ENCODE measurements at places on chromosomes 16 and 17.

DNA sequence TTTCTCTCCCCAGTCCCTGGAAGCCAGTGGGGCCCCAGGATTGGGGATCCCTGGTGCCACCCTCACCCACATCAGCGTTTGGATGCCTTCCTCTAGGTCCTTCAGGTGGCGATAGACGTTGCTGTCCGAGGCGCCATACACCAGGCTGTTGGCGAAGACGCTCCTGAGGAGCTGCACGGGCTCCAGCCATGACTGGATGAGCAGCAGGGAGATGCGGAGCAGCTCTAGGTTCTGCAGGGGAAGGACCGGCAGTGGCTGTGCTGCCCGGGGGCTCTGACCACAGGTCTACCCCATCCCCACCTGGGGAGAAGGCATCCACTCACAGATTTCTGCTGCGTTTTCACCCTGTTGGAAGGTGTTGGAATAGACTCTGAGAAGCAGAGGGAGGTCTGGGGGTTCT is 1.0 kb downstream of the GH2 start:
- no peak for DNase-seq

DNA sequence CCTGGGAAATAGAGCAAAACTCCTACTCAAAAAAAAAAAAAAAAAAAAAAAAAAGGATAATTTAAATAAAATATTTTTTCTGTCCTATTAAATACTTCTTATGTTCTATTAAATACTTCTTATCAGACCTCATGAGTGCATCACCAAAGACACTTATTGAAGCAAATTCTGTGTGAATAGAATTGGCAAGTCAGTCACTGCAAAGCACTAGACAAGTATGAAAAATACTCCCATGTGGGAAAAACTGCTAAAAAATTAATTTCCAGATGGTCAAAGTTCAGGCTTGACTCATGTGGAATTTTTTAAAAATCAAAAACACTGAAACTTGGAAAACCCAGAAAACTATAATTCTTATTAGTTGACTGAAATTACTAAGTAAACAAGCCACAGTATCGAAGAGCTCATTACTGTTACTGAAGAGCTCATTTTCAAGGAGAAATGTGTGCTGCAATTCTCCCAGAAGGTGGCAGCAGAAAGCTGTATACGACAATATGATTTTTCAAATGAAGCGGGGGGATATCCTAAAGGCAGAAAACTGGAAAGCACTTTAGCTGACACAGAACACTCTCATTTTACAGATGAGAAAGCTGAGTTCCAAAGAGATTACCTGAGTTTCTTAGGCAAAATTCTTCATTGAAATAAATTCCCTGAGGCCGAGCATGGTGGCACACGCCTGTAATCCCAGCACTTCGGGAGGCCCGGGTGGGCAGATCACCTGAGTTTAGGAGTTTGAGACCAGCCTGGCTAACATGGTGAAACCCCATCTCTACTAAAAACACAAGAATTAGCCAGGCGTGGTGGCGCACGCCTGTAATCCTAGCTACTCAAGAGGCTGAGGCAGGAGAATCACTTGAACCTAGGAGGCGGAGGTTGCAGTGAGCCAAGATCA is 15.9 kb upstream of the FBXO47 start:
- DNase-seq: peak; percentile 37

GRCh38 chr16:27427538-27427937 is 25.6 kb downstream of the IL21R start:
- no peak for DNase-seq

- peak; percentile 47 for DNase-seq
These were observed 84.4 kb upstream of the PLCG2 start for GRCh38 chr16:81694494-81695280.

GRCh38 chr17:57508671-57509070 is 236.4 kb downstream of the CCDC182 start:
- no peak for DNase-seq

DNA sequence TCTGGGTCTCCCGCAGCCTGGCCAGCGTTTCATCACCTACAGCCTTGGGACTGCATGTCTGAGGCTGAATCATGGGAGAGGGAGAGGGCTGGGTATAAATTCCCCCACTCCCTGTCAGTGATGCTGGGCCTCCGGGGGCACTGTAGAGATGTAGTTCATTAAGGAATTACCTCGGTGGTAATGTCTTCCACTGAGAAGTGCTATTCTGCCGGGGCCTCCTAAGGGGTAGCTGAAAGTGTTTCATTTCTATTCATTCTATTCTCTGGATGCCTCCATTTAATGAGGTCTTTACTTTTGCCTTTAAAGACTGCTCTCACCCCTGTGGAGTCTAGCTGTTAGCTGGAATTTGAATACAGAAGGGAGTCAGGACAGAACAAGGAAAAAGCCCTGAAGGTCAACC is 116.4 kb upstream of the HS3ST4 start:
- DNase-seq: no peak

GRCh38 chr17:74012465-74012864 is 191.0 kb upstream of the RPL38 start:
- no peak for DNase-seq

GRCh38 chr17:27741971-27742575 is 58.3 kb downstream of the NOS2 start:
- no peak for DNase-seq

GRCh38 chr17:78127239-78127887 is 1.2 kb downstream of the TMC6 start:
- DNase-seq: peak; percentile 95

- peak; percentile 86 for DNase-seq
These were observed 23.0 kb upstream of the EIF1 start for GRCh38 chr17:41665566-41666236.

GRCh38 chr16:27426423-27427408 is 24.7 kb downstream of the IL21R start:
- DNase-seq: no peak

- DNase-seq: no peak
These were observed 1.1 kb upstream of the GABARAP start for GRCh38 chr17:7243453-7243729.

DNA sequence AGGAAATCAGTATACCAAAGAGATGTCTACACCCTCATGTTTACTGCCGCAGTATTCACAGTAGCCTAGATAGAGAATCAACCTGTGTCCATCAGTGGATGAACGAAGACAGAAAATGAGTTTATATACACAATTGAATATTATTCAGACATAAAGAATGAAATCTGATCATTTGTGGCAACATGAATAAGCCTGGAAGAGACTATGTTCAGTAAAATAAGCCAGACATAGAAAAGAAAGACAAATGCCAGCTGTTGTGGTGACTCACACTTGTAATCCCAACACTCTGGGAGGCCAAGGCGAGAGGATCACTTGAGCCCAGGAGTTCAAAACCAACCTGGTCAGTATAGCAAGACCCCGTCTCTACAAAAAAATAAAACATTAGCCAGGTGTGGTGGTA is 16.1 kb downstream of the NUDT16L1 start:
- DNase-seq: no peak

DNA sequence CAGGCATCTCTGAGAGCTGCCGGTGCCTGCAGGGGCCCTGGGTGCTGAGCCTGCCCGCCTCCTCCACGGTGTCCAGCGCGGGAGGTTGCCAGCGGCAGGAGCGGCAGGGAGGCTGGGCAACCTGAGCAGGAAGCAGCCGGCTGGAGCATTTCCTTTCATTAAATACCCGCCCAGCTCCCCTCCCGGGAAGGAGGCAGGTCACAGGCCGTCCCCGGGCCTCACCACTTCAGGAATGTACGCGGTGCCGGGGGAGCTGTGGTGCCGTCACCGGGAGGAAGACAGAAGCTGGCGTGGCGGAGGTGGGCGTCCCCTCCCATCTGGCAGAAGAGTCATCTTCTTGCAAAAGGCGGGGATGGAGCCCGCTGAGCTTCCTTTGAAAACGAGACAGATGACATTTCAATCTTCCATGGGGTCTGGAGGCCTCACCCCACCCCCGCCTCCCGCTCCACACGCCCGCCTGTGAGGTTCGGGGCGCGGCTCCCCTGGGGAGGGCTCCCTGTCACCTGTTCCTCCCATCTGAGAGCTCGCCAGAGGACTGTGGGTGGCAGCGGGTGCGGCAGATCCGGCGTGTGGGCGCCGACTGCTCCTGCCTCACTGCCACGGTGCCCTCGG is 16.0 kb downstream of the SOX8 start:
- peak; percentile 79 for DNase-seq

- no peak for DNase-seq
These were observed 722.9 kb upstream of the EEF2KMT start for GRCh38 chr16:5820472-5820871.

DNA sequence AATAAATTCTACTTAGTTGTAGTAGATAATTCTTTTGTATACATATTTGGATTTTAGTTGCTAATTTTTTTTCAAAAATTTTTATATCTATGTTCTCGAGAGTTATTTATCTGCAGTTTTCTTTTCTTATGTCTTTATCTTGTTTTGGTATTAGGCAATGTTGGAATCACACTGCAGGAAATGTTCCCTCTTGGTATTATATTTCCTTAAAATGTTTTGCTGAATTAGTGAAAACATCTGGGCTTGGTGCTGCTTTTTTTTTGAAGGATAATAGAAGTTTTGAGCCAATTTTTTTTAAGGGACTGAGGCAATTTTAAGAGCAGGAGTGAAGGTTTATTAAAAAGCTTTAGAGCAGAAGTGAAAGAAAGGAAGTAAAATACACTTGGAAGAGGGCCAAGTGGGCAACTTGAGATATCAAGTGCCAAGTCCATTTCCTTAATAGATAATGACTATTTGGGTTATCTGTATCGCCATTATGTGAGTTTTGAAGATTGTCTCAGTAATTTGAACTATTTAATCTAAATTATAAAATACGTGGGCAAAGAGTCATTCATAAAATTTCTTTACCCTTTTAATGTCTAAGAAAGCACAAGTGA is 1390.1 kb upstream of the CDH8 start:
- DNase-seq: no peak

DNA sequence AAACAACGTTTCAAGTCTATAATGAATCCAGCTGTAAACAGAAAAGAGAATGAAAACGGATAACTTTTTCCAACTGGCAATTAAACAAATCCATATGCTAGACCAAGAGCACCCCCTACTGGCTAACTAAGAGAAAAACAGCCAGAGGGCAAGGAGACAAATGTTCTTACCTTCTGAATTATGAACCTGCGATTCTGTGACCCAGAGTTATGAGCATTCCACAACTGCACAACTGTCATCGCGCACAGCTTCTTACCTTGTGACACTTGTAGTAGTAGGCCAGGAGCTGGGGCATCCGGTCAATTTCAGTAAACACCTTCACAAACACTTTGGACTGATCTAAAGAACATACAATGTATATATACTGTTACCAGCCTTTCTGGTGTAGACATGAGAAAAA is 18.6 kb downstream of the COG7 start:
- DNase-seq: peak; percentile 55

DNA sequence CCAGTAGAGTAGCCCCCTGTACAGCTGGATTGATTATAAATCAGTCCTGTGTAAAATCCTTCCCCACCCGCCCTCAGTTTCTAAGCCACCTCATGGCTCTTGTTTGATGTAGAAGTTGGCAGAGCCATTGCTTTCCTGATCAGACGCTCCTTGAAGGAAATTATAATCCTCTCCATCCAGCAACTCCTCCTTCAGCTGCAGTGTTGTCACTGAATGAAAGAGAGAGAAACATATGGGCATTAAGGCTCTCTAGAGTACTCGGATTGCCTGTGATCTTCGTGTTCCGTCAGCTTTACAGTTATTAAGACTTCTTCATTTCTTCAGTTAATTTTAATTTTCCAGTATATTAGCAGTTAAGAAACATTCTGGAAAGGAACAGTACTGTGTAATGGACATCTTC is 14.3 kb downstream of the NME2 start:
- DNase-seq: no peak

DNA sequence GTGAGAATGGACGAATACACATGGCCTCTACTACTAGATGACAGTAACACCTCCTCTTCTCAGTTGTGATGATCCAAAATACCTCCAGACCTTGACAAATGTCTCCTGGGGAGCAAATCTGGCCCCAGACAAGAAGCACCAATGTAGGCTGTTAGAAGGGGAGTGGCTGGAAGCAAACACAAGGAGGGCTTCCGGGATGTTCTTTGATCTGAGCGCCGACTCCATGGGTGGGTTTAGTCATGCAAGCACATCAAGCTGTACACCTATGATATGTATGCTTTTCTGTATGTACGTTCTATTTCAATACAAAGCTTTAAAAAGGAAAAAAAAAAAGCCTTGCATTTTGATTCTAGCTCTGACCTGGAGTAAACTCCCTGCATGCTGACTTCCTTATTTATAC is 61.4 kb downstream of the ARHGAP17 start:
- no peak for DNase-seq

GRCh38 chr17:83185023-83186002 is 105.9 kb downstream of the METRNL start:
- DNase-seq: no peak

DNA sequence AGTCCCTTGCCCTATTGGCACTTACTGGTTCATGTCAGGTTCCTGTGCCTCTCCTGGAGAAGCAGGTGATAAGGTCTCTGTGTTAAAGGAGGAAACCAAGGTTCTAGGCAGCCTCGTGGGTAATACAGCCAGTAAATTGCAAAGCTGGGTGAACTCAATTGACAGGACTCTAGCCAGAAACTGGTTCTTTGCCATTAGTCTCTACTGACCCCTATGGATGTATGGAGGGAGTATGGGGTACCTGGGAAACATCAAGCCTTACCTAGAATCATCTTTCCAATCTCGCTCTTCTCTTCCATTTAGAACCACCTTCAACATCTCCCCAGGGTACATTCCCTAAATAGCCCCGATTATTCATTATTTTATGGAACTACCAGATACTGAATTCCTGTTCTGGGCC is 169.3 kb downstream of the CDH13 start:
- DNase-seq: no peak

DNA sequence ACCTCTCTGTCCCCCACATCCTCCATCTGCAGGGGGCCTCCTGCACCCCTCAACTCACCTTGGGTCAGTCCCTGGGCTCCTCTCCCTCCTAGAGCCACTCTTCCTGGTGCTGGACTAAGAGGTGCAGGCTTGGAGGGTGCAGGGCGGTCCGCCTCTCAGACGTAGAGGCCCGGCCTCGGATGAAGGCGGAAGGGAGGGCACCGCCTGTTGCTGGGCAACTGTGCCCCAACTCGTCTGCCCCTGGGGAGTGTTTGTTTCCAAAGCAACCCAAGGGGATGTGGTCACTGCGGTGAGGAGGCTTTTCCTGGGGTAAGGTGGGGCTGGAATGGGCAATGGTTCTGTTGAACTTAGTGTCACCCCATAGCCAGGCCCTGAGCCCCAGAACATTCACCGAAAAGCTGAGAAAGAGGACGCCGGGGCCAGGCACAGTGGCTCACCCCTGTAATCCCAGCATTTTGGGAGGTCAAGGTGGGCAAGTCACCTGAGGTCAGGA is at the start of gene C16orf54:
C16orf54 (minus strand) TSS at position 138 of the 493 bp plus-strand sequence. CDS start 1,039 bp downstream, outside the sequence.
- no peak for DNase-seq

GRCh38 chr16:4315186-4316107 is at the start of gene GLIS2:
Gene GLIS2 (plus strand): TSS chr16:4316067. CDS start chr16:4332281, 16,214 bp downstream.
- DNase-seq: peak; percentile 56

DNA sequence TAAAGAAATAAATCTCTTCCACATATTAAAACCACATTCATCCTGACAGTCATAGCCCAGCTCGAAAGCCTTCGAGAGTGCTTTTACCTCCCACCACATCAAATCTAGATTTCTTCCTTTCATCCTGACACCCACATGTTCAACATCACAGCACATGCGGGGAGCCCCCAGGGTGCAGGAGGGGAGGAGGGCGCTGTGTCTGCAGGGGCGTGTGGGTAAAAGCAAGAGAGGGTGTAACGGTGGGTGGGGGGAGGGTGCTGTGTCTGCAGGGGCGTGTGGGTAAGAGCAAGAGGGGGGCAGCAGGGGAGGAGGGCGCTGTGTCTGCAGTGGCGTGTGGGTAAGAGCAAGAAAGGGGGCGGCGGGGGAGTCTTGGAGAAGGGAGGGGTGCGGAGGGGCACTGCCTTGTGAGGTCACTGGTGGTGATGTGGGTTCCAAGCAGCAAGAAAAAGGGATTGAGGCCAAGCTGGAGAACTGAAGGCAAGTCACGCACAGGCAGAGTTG is 34.7 kb downstream of the ADCY9 start:
- peak; percentile 76 for DNase-seq

All from putamen (tissue), 1 donor.